Hepatic stellate cell (primary cell): ENCODE measurements at places on chromosomes 3 and 15.

- DNase-seq: peak; percentile 82
These were observed 79.6 kb upstream of the SPATA12 start for GRCh38 chr3:56980798-56981390.

DNA sequence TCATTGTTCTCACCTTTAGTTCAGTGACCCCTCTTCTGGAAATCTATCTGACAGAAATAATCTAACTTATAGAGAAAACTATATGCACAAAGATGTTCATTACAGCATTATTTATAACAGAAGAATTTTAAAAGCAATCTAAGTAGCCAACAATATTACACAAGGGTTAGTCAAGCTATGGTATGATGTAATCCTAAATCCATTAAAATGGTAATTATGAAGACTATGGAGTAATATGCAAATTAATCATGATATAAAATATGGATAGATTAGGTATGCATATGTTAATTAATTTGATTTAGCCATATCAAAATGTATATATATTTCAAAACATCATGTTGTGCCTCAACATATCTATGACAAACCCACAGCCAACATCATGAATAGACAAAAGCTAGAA lies 17.7 kb upstream of the HERC1 start:
- no peak for DNase-seq

DNA sequence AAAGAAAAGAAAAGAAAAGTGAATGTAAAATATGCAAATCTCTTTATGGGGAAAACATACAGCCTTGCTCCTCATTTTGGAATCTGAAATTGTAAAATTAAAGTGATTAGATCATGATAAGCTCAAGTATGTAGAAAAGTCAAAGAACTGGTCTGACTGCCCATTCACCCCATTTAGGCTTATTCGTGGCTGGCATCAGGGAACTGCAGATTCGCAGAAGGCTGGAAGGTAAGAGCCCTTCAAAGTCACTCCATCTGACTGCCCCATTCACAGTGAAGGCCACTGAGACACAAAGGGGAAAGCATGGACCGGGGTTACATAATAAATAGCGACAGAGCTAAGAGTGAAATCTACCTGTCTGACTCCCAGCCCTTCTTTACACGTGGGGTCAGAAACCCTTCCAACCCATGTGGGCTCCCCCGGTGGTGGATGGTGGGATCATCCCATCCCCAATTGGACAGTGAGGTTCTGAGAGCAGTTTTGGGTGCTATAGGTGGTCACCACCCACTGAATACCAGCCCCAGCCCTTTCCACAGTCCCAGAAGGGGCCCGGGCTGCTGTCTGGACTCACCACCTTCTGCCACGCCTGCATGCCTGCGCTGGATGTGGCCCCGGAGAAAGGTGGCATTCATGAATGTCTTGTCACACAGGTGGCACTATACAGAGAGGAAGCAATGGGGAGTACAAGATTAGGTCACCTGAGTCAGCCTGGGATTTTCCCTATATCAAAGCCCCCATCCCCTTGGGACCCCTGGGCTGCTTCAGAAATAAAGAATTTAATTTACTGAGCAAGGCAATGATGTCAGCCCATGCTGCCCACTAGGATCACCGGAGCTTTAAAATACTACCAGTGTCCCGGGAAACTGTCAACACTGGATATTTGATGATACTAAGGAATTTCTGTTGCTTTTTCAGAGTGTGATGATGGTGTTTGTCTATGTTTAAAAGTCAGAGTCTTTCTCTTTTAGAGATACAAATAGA lies 17.9 kb downstream of the DZIP1L start:
- no peak for DNase-seq

- peak; percentile 87 for DNase-seq
These were observed 9.1 kb upstream of the NCKIPSD start for GRCh38 chr3:48694610-48695392.

GRCh38 chr3:10883478-10884234 lies 67.6 kb downstream of the SLC6A11 start:
- DNase-seq: peak; percentile 10

DNA sequence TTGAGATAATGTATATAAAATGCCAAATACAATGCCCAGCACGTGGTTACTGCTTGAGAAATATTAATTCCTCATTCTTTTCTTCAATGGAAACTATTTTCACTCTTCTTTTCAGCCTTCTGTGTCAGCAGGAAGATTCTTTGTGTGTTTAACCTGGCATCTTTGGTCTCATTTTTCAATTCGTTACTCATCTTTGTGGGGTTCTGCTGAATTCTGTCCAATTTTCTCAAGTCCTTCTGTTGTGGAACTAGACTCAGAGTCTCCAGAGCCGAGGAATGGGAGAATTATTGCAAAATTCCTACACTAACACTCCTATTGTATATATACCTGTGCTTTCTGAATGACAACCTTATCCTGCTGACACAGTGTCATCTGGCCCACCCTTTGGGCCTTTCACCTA lies 96.8 kb upstream of the RGMA start:
- no peak for DNase-seq

DNA sequence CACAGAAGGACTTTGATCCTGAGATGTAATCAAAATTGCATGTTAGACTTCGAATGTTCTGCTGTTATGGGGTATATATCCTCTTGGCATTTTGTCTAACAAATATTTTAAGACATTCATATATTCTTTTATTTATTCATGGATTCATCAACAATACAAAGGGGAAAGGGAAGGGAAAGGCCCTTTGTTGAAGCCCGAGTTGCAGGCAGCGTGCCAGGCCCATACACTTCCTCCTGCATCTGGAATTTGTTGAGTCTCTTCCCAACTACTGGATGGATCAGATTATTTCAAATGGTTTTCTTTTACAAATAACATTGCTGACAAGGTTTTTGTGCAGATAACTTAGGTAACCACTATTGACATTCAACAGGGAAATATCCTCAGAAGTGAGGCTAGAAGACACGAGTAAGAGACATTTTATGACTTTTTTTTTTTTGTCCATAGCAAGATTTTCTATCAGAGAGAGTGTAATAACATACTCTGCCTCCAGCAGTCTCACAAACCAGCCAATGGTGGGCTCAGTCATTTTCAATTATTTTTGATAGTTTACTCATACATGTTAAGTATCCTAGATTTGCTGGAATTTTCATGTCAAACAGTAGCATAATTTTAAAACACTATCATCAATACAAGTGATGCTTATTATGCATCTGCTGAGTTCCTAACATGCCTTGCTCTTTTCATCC lies 94.3 kb downstream of the RPL39L start:
- DNase-seq: no peak

GRCh38 chr15:87522997-87523396 lies 733.5 kb downstream of the NTRK3 start:
- no peak for DNase-seq

DNA sequence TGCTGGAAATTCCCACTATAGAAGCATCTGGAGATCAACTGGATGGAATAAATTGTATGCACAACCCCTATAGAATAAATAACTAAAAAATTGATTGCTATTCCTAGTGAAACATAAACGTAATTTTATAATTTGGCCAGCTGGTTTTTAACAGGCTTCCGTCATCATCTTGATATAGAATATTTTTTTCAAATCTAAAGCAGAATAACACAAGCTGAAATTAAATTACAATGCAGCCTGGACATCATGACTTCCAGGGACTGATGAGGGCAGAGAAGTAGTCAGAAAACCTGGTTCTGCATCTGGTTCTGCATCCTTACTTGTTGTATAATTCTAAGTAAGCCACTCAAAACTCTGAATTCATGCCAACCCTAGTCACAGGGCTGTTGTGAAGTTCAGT lies 146.1 kb downstream of the MEX3B start:
- DNase-seq: no peak

DNA sequence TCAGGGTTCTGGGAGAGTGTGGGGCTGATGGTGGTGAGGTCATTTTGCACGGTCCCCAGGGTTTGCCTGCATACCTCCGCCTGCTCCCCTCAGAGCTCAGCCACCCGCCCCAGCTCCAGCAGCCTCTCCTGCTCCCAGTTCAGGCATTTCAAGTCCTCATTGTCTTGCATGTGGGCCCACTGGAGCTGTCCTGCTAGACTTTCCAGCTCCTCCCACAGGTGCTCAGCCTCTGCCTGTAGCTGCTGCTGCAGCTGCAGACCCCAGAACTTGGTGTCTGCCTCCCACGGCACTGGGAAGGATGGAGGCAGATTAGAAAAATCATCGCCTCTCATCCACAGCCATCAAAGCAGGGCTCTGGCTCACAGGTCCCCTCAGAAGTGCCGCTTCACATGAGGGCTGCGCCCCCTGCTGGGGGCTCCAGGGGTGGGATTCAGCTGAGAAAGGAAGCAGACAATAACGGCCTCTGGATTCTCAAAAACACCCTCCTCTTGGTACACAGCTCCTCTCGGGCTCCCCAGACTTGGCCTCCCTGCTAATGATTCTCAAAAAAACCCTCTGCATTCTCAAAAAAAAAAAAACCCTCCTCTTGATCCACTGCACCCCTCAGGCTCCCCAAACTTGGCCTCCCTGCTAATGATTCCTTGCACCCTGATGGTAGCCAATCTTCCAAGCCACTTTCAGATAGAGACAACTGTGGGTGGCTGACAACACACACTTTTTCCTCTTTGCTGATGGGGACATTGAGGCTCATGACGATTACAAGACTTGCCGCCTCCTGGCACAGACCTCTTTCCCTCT lies 89.3 kb upstream of the C2CD4B start:
- peak; percentile 48 for DNase-seq

DNA sequence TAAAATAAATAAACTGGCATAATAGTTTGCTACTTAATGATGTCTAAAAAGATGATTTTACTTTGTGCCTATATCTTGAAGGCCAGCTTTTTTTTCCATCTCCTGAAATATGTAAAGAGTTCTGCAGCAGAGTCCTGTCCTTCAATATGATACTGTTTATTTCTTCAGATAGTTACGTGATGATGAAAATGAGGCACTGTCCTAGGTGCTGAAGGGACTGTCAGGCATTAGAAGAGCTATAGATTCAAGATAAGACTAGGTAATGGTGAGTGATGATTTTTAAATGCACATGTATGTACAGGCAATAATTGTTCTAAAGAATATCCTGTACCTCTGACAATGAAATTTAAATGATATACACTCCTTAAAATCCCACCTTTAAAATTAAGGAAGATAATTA lies 326.9 kb upstream of the DNAJC19 start:
- no peak for DNase-seq

DNA sequence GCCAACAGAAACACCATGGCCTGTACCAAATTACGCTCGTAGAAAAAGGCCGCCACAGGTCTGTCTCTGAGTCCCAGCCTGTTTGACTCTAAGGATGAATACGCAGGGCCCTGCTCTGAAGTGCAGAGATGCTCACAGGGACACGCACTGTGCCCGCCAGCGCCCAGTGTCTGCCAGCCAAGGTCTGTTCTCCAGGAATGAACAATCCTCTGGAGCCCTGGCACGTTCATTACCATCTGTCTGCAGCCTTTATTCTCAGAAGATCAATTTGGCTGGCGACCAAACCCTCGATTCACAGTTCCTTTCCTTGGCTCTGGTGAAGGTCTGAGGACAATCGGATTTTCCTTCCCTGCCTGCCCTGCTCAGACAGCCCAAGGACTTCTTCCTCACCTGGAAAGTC lies 66.3 kb downstream of the NIPA2 start:
- DNase-seq: no peak

- DNase-seq: no peak
These were observed 25.7 kb downstream of the ZMAT3 start for GRCh38 chr3:179045719-179046402.

DNA sequence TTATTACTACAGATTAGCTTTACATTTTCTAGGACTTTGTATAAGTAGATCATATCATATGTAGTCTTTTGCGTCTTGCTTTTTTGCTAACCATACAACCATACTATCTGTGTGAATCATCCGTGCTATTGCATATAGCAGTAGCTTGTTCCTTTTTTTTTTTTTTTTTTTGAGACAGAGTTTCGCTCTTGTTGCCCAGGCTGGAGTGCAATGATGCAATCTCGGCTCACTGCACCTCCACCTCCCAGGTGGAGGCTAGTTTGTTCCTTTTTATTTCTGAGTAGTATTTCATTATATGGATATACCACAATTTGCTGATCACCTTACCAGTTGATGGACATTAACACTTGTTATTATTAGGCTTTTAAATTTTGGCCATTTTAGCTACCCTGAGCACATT lies 54.5 kb upstream of the TBL1XR1 start:
- no peak for DNase-seq

- DNase-seq: no peak
These were observed 775.6 kb downstream of the ROBO2 start for GRCh38 chr3:77815467-77815866.

DNA sequence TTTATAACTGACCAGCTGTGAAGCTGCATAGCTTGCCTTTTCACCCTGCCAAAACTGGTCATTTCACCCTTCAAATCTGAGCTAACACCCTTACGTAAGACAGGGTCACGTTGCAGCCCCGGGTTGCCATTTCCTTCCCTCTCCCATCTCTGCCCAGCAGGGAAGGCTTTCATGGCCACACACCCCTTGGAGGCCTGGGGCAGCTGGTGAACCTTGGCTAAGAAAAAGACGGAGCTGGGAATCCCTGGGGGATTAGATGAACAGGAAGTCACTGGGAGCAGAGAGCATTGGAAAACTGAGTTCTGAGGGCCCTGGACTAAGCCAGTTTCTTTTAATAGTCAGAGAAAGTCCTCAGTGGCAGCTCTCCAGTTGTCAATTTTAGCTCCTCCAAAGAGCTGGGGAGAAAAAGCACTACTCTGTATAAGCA lies 67.8 kb downstream of the TTC23 start:
- no peak for DNase-seq

GRCh38 chr15:45180201-45180600 lies 7.6 kb downstream of the SHF start:
- DNase-seq: no peak

DNA sequence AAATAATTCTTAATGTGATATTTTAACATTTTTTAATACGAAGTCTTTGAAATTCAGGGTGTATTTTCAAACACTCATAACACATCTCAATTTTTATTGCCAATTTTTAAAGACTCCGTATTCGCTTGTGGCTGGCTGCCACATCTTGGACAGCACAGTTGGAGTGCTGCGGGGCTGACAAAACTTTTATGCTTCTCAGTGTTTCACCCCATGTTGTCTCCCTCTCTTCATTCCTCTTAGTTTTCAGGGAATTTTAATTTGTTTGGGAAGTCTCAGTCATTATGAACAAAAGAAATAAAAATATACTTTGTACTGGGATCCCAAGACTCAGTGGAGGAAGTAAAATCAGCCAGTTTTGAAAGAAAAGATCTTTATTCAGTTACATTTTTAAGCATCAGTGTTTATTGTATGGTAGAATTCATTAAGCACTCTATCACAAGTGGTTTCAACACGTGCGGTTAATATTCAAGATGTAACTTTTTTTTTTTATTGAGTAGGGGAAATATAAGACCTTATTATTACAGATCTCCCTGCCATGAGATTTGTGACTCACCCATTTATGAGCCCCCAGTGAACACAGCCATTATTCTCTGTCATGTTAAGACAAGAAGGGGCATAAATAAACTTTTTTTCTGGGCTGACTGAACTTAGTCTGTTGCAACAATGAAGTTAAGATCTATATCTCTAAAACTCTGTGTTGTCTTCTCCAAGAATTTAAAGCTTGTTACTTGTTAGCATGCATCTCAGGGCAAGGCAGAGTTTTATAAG lies 26.8 kb downstream of the KAT2B start:
- no peak for DNase-seq

DNA sequence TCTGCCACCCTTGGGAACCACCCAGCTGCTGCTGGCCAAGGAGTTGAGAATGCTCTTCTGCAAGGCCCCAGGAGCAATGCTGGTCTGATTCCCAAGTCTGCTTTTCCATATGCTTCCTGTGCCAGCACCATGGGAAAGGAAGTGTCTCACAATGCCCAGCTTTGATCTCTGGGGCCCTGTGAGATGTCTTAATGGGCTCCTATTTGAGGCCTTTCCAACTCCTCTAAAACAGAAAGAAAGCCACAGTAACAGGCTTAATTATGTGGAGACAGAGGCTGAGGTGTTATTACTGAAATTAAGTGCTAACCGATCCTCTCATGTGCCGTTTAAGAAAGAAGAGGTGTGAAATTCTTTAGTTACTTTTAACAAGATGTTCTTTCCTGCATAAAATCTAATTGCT lies 4.5 kb downstream of the EOGT start:
- DNase-seq: no peak
